ENCODE measurements at places on chromosomes 4 and X.

- no peak for DNase-seq
These were observed 52.2 kb downstream of the SNCA start for GRCh38 chr4:89784686-89785231.

- DNase-seq, result peak; percentile 85
These were observed 219.8 kb downstream of the OR13H1 start for GRCh38 chrX:131763674-131764073.

DNA sequence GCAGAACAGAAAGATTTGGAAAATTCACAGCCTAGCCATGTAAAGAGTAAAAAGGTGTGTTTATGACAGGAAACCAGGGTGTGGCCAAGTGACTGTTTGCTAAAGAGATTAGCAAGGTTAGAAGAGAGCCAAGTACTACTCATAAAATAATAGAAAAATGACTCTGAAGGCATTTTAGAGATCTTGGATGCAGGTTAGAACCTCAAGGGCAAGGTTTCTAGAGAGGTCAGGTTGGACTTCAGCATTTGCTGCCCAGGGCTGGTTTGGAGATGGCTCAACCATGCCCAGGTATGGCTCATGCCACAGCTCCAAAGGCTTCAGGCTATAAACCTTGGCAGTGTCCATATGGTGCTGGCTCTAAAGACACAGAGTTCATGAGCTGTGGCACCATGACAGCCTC lies 40.6 kb upstream of the ADGRA3 start:
- DNase-seq, result no peak

DNA sequence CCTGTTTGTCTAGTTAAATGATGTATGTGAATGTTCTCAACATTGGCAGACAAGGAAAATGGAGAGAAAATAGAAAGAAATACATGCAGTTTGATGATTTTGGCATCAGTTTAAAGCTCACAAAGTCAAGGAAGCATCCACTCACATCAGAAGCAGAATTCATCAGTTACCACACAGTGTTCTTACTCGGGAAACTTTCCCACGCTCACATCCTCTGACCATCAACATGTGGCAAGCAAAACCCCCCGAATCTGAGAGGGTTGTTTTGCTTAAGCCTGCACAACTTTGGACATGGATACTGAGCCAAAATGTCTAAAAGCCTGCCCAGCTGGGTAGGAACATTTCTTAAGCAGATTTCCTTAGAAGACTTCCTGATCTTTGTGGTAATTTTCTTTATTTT lies 407.6 kb downstream of the ANKRD50 start:
- DNase-seq, result peak; percentile 82

- DNase-seq, result no peak
These were observed 78.3 kb downstream of the CLDN22 start for GRCh38 chr4:183241721-183242151.

Measured in astrocyte of the spinal cord (primary cell).